CD4-positive, alpha-beta T cell treated with Interferon alpha-2 for 1 hour (primary cell): ENCODE measurements at places on chromosomes 7 and 10.

GRCh38 chr7:120055300-120055699 lies 217.7 kb upstream of the KCND2 start:
- no peak for DNase-seq

DNA sequence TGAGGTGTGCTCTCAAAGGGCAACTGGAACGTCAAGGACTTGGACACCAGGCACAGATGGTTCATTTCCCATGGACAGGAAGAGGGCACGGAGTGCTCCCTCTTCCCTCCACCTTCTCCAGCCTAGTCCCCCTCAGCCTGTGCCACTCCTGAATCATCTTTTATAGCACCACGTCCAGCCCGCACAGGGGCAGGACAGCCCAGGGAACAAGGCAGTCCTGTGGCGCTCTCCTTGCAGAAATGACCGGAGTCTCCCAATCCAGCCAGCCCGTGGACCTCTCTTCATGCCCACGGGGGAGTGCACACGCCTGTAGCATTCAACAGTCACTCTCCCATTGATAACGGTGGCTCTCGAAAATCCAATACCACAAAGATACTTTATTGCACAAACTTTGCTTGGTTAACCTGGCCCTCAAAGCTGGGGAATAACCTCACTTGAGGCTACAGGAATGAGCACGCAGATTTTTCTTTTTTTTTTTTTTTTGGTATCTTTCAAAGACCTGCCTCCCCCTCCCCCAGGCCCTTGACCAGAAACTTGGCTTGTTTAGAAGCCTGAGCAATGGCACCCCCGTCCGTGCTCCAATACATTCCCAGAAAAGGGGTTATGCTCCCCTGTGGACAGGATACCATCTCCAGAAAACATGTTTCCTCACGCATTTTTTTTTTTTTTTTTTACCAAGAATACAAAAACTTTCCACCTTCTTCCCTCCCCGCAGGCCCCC lies 733 bp downstream of the PRKCQ start:
- no peak for DNase-seq

GRCh38 chr7:36531951-36532350 lies 142.3 kb downstream of the ANLN start:
- DNase-seq: no peak

- DNase-seq: no peak
Observed at GRCh38 chr10:63603709-63604445, 82.7 kb downstream of the REEP3 start.

GRCh38 chr7:78563191-78563590 lies 764.6 kb downstream of the PHTF2 start:
- no peak for DNase-seq

DNA sequence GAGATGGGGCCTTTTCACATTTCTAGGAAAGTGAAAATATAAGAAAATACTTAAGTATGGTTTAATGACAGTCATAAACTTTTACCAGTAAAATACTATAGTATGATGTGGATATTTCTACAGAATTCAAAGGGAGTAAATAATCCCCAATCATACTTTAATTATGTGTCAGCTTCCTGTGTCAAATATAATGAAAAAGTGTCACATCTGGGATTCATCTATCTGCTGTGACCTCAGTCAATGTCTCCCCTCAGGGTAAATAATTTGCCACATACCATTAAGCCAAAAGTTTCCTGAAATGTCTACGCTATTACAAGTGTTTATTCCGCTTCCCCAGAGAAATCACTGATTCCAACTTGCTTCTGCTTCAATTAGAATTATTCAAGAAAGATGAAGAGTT lies 110.5 kb downstream of the ITGA8 start:
- DNase-seq: no peak

DNA sequence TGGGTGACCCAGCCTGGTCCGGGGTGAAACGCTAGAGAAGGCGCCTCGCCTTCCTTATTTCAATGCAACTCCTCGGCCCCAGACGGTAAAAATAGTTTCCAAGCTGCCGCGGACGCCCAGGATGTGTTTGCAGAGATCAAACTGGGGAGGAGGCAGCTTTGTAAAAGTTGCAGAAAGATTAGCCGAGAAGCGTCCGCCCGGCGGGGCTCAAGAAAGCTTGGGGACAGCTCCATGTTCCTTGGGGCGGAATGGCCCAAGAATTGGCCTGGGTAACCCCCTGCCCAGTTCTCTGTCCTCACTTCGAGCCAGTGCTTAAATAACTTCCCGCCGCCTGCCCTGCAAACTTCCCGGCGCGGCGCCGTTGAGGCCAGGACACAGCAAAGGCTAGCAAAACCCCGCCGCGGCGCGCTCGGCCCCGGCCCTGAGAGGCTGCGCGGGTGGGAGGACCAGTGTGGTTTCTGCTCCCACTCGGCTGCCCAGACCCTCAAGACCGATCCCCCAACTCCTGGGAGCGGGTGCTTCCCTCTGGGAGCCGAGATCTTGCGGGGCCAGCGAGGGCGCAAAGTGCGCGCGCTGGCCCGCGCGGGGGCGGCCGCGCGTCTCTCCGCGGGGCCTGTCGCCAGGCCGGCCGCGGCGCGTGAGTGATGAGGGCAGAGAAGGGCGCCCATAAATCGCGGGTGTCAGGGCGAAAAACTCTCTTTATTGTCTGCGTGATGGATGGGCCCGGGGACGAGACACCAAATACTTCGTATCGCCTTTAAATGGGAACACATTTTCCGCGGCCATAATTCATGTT lies 6.3 kb upstream of the ZNF503 start:
- DNase-seq: no peak

GRCh38 chr10:70537398-70538194 lies 59.0 kb downstream of the PALD1 start:
- no peak for DNase-seq

DNA sequence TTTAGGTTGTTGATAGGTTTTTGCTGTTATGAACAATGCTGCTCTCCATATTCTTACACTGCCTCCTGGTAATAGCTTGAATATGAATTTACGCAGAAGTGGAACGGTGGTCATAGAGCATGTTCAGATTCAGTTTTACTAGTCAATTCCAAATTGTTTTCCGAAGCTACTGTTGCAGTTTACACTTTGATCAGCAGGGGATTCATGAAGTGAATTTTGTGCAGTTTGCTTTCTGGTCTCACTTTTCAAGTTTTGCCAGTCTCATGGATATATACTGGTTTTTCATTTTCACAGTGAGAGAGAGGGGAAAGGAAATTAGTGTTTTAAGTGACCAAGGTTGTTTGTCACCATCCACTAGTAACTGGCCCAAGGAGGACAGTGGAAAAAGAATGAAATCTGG lies 171.3 kb downstream of the PRKCQ start:
- no peak for DNase-seq

GRCh38 chr10:106859892-106860652 lies 304.4 kb downstream of the SORCS1 start:
- DNase-seq: no peak

DNA sequence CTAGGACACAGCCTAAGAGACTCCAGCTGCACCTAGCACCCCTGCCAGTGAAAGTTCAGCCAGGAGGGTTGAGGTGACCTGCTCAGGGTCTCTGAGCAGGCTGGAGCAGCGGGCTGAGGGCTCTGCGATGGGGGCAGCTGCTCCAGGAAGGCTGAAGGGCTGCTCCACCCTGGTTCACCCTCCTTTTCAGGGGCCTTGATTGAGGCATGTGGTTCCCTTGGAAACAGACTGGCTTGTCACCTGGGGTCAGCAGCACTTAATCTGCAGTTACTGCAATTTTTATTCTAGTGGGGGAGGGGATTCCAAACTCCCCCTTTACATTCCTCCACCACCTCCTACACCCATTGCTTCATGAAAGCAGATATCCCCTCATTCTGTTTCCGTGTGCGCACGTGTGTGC lies 85.3 kb upstream of the UNC5B start:
- DNase-seq: no peak

DNA sequence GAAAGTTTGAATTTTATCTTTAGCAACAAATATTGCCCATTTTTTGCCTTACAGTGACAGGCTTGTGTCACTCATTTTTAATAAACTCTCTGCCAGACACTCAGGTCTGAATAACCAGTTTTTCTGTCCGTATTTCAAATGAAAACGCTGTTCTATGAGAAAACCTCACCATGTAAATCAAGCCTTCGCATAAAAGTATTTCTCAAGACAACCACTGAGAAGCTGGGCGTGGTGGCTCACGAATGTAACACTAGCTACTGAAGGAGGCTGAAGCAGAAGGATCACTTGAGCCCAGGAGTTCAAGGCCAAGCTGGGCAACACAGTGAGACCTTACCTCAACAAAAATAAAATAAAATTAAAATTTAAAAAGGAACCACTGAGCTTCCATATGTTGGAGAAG lies 339.3 kb downstream of the PARD3 start:
- DNase-seq: no peak

GRCh38 chr10:109956454-109957091 lies 33.3 kb upstream of the XPNPEP1 start:
- DNase-seq: peak; percentile 23

- no peak for DNase-seq
Observed at GRCh38 chr7:1681581-1681980, 11.5 kb downstream of the ELFN1 start.

DNA sequence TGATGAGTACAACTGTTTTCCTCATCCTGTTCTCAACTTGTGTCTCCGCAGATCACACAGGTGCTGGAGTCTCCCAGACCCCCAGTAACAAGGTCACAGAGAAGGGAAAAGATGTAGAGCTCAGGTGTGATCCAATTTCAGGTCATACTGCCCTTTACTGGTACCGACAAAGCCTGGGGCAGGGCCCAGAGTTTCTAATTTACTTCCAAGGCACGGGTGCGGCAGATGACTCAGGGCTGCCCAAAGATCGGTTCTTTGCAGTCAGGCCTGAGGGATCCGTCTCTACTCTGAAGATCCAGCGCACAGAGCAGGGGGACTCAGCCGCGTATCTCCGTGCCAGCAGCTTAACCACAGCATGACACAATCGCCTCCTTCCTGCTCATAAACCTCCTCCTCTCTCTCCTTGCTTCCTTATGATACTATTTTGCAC lies 126.7 kb upstream of the PRSS58 start:
- peak; percentile 7 for DNase-seq

- no peak for DNase-seq
Observed at GRCh38 chr7:100185726-100186125, 8.0 kb downstream of the STAG3 start.

GRCh38 chr10:6017781-6018354 lies 40.5 kb upstream of the IL15RA start:
- DNase-seq: no peak

DNA sequence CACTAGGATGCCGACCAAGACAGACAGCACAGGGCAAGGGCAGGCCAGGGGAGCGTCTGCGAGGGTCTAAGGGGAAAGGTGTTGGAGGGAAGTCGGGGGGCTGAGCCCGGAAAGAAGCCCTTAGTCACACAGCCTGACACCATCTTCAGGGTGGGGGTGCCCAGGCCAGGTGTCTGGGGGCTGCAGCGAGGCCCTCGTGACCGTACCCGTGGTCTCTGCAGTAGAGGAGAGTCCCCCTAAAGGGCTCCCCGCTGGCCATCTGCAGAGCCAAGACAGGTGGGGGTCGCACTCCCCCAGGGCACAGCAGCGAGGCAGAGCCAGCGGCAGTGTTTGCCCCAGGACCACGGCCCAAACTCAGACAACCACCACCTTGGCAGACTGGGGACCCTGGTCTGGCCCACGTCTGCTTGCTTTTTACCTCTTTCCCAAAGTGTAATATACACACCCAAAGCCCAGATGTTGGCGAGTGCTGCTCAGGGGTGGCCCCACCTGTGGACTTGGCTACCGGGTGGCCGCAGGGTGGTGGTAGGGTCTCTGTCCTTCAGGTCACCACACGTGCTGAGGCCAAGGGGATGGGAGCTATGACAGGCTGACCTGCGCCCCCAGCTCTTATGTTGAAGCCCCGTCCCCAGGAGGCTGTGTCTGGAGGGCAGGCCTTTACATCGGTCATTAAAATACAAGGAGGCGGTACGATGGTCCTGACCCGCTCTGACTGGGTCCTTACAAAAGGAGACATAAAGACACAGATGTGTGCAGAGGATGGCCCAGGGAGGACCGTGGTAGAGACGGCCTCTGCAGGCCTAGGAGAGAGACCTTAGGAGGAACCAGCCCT lies 107.4 kb downstream of the DNAJB6 start:
- no peak for DNase-seq

DNA sequence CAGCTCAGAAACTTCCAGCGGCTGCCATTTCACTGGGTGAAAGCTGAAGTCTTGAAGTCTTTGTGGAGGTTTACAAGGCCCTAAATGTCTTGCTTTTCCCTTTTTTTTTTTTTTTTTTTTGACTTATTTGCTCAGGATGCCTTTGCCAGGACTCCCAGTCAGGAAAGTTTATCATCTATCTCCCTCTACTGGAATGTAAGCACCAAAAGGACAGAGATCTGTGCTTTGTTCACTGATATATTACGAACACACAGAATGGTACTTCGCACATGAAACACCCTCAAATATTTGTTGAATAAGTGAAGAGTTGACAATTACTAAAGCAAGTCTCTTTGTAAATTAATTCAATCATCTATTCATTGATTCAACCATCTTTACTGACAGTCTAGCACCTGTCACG lies 23.2 kb downstream of the ABCB4 start:
- no peak for DNase-seq

GRCh38 chr7:43693687-43694398 lies 35.5 kb downstream of the COA1 start:
- DNase-seq: no peak

DNA sequence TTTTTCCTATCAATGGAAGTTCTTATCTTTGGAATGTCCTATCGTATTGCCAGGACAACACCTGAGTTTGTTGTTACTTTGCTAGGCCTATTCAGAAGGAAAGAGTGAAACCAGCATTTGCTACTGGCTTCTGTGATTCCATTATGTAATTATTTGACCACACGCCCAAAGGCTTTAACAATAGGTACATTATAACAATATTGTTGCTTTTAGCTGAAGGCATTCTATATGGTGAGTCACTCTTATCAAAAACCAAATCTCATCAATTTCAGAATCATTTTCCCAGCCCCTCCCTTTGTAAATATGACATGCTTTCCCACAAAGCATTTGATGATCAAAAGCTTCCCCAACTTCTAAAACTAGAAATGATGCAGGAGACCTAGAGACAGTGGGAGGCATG lies 294.4 kb upstream of the NEBL start:
- DNase-seq: no peak

DNA sequence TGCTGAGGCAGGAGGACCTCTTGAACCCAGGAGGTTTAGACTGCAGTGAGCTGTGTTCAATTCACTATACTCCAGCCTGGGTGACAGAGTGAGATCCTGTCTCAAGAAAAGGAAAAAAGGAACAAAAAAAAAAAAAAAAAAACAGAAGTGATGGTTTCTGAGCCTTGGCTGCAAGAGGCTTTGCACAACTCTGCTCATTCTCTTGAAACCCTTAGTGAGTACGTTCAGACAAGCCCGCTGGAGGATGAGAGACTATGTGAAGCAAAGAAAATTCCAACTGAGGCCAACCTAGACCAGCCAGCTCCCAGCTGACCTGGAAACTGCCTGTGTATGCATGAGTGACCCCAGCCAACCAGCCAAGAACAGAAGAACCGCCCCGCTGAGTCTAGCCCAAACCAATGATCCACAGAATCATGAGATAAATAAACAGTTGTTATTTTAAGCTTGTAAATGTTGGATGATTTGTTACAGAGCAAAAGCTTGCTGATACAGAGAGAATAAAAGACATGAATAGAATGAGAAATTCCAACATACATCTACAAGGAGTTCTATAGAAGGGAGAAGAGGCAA lies 50.6 kb upstream of the FZD9 start:
- DNase-seq: no peak
